Lower lobe of right lung (tissue), 2 donors: ENCODE measurements at places on chromosomes 16 and 17. TPM values are rescaled to one million over a fixed set of nuclear protein-coding genes. Genes with fewer than 3 reads are reported as not detected.

- H3K4me3 ChIP-seq: no peak overlapping the region
- H3K4me1 ChIP-seq: peaks cover 10% of the 10 kb centered on the region
- H3K27me3 ChIP-seq: no peaks in the 10 kb centered on the region
- DNase-seq: no peak
- peaks cover 54% of the 10 kb centered on the region for H3K36me3 ChIP-seq
- no peak overlapping the region for H3K27ac ChIP-seq
Observed at GRCh38 chr16:31466381-31466841, 5.5 kb upstream of the TGFB1I1 start.

DNA sequence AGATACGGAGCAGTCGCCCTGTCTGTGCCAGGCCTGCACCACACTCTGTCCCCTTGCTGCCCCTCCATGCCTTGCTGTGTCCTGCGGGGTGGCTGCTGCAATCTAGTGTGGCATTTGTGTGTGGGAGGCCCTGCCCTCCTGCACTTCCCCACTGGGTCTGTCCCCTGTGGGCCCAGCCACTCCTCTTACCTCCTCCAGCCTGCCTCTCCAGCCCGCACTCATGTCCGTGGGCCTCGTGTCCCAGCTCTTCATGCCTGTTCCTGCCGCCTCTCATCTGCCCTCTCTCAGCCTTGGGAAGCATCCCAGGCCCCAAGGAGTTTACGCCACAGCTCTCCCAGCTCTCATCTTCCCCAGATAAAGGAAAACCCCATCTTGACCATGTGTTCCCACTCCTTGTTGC lies 26.6 kb downstream of the CRAMP1 start:
- peaks cover 7% of the 10 kb centered on the region for H3K4me1 ChIP-seq
- no peak overlapping the region for H3K4me3 ChIP-seq
- DNase-seq: no peak

GRCh38 chr17:66472123-66472522 lies 169.7 kb downstream of the PRKCA start:
- no peak for DNase-seq
- no peak overlapping the region for H3K27ac ChIP-seq
- H3K4me3 ChIP-seq: no peak overlapping the region
- H3K36me3 ChIP-seq: no peaks in the 10 kb centered on the region

GRCh38 chr17:41178843-41179616 lies 1.0 kb upstream of the KRTAP4-2 start:
- no peaks in the 10 kb centered on the region for H3K27me3 ChIP-seq
- H3K4me1 ChIP-seq: no peaks in the 10 kb centered on the region
- no peak overlapping the region for H3K4me3 ChIP-seq
- H3K36me3 ChIP-seq: no peaks in the 10 kb centered on the region
- no peak overlapping the region for H3K27ac ChIP-seq

CRISPLD2 gene
- 34.9 TPM for total RNA-seq

GRCh38 chr17:43952724-43953666 lies 745 bp downstream of the PYY start:
- H3K27ac ChIP-seq: no peak overlapping the region
- no peak for DNase-seq
- H3K27me3 ChIP-seq: peaks cover 44% of the 10 kb centered on the region
- no peaks in the 10 kb centered on the region for H3K36me3 ChIP-seq
- peak overlapping the region; percentile 11 for H3K4me3 ChIP-seq
